CD4-positive, alpha-beta memory T cell (primary cell): ENCODE measurements at places on chromosomes 4 and X. TPM values are rescaled to one million over a fixed set of nuclear protein-coding genes. Genes with fewer than 3 reads are reported as not detected.

The BDH2 gene
- total RNA-seq: 20.5 TPM

The PDHA1 gene
- total RNA-seq: 116 TPM

The TSR2 gene
- 39.2 TPM for total RNA-seq

The GLRB gene
- total RNA-seq: not detected

The SYN1 gene
- total RNA-seq: 1.4 TPM

The TCP11X2 gene
- not detected for total RNA-seq

The SMARCA5 gene
- total RNA-seq: 59.3 TPM

The NLGN4X gene
- not detected for total RNA-seq

The SLC10A4 gene
- 0.17 TPM for total RNA-seq

The AMER1 gene
- total RNA-seq: 5.5 TPM

The LUZP4 gene
- total RNA-seq: not detected

The EDA gene
- 2.8 TPM for total RNA-seq

The CPLX1 gene
- total RNA-seq: 0.64 TPM

The TRPC5OS gene
- not detected for total RNA-seq

The TLR7 gene
- not detected for total RNA-seq

The PABPC4L gene
- not detected for total RNA-seq

The OCRL gene
- 2.0 TPM for total RNA-seq

The GPR78 gene
- total RNA-seq: not detected

The MAP3K15 gene
- total RNA-seq: not detected

The CLGN gene
- not detected for total RNA-seq

The SSX3 gene
- total RNA-seq: not detected

The TMEM31 gene
- total RNA-seq: not detected

The NWD2 gene
- total RNA-seq: not detected

The ARSD gene
- total RNA-seq: 2.1 TPM

The CLDN2 gene
- not detected for total RNA-seq

The FMR1NB gene
- not detected for total RNA-seq

The CYTL1 gene
- total RNA-seq: not detected

The SASH3 gene
- total RNA-seq: 152 TPM
